ENCODE measurements at places on chromosomes 3 and 15.

GRCh38 chr15:70575231-70576226 is 187.8 kb downstream of the UACA start:
- no peak for DNase-seq

DNA sequence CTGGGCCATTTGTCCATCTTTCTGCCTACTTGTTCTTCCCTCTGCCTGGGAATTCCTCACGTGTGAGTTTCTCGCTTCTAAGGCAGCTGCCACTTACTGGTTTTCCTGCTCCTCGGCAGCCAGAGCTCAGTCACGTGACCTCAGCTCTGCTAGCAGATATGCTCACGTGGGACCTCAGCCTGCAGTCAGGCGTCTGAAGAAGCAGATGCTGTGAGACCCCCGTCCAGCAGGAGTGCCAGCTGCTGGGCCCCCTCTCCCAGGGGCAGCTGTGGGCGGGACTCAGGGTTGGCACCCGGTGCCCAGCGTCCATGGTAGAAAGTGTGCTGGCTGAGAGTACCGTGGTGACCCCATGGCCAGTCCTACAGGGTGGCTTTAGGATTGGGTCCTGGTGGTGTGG is 161.3 kb upstream of the TLE3 start:
- DNase-seq: no peak

GRCh38 chr3:56955492-56956111 is 104.9 kb upstream of the SPATA12 start:
- DNase-seq: no peak

- DNase-seq: no peak
Measured at GRCh38 chr15:74222240-74223119, 13.6 kb upstream of the CCDC33 start.

- no peak for DNase-seq
Measured at GRCh38 chr3:98328933-98329332, 24.7 kb upstream of the OR5K4 start.

DNA sequence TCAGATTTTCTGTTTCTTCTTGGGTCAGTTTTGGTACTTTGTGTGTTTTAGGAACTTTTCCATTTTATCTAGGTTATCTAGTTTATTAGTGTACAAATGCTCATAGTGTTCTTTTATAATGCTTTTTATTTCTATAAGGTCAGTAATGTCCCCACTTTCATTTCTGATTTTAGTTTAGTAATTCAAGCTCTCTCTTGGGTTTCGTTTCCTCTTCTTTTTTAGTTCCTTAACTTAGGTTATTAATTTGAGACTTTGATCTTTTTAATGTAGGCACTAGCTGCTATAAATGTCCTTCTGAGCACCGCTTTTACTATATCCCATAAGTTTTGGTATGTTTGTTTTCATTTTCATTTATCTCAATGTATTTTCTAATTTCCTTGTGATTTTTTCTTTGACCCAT is 27.0 kb upstream of the CD200R1L start:
- no peak for DNase-seq

- no peak for DNase-seq
Measured at GRCh38 chr15:78168608-78169007, 19.4 kb downstream of the IDH3A start.

GRCh38 chr3:115790759-115791158 is 167.4 kb downstream of the GAP43 start:
- DNase-seq: peak; percentile 76

DNA sequence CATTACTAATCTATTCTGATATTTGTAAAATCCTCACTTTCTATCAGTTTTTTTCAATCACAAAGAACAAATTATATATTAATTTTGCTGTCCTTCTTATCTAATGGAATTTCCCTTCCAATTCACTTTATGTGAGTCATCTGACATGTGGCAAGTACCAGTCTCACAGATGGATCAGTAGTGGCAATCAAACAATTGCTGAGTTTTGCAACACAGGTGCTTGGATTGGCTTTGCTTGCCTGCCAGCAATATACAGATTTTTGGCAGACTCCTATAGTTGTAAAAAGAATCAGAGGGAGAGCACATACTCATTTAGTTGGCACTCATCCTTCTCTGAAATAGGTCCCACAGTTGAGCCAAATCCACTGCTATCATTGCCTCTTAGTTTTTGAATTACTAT is 83.7 kb downstream of the BCHE start:
- DNase-seq: no peak

DNA sequence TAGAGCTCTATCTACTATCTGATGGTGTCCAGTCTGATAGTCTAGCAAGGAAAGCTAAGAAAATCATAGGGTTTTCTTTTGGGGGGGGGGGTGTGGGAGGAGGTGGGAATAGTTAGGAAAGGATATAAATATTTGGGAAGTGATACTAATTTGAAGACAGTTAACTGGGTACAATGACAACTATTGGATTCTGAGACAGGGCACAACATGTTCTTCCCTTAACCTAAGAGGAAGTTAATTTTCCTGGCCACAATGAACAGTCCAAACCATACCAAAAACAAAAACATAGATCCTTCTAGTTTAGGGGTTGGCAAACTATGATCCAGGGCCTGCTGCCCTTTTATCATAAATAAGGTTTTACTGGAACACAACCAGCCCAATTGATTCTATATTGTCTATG is 10.0 kb upstream of the HCLS1 start:
- DNase-seq: no peak

DNA sequence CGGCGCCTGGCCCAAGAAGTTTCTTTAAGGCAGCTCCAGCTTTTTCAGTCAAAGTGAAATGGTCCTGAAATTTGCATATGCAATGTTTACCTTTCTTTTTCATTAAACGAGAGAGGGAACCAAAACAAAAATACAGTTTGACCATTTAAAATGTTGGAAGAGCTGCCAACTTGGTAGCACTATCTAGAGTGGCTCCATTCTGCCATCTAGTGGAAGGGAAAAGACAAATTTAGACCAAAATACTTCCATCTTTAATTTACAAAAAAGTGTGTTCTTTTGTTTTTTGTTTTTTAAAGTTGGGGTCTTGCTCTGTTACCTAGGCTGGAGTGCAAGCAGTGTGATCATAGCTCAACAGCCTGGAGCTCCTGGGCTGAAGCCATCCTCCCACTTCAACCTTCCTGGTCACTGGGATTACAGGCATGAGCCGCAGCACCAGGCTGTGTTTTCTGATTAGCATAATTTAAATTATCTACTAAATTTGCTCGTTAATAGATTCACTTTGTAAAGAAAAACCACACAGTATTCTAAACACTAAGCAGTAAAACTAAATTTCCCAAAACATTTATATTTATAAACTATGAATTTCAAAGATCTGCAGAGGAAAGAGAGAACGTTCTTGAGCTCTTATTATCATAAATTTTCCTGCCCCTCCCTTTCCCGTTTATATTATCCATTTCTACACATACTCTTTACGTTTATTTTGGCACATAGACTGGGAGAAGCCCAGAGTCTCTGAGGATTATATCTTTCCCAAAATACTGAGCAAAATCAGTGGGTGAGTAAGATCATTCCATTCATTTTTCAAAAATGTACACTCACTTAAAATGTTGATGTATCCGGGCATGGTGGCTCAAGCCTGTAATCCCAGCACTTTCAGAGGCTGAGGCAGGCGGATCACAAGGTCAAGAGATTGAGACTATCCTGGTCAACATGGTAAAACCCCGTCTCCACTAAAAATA is 15.4 kb upstream of the RFC4 start:
- peak; percentile 49 for DNase-seq

- no peak for DNase-seq
Measured at GRCh38 chr3:133910422-133910821, 14.7 kb upstream of the RAB6B start.

DNA sequence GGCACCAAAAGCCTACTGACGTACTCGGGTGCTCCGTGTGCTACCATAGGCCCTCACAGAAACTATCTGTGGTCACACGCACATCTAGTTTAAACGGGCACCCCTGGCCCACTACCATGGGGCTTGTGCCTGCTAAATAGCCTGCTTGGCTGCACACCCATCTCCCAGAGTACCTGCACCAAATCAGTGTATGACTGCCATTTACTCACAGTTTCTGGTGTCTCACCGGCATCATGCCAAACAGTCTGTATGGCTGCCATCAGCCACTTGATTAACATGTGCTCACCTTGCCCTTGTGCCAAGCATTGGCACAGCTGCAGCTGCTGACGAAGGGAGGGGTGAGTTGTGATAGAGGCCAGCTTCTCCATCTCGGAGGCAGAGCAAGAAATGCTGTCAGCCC is 232.7 kb downstream of the IGSF11 start:
- DNase-seq: no peak

- no peak for DNase-seq
Measured at GRCh38 chr15:77819048-77819850, 186.5 kb upstream of the LINGO1 start.

DNA sequence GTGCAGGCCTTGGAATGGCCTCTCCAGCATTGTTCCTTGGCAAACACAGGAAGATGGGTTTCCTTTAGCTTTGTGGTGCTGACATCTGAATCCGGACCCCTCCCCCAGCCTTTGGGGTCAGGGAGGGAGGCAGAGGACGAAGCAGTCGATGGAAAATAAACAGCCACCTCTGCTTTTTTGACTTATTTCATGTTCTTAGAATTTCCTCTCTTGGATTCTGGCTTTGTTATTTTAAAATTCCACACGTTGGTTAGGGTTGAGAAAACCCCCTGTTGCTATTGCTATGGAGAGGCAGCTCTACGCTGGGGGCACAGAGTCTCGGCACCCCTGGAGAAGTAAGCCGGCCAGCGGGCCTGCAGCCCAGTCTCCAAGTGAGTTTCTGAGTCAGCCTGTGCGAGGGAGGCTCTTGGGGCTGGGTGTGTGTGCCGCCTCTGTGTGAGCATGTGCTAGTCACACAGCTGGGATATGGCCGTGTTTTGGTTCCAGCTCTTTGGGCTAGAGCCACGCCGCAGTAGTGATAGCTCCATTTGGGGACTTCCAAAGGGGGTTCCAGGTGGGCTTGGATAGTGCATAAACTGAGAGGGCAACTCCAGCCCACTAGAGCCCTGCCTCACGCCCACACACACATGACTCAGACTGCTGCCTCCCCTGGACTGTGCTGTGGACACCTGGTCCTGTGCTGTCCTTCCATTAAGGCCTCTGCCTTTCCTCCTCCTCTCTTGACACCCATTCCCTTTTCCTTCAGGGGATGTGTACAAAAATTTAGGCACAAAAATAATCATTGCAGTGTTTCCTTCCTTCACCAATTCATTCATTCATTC is 58.8 kb downstream of the AMOTL2 start:
- no peak for DNase-seq

- DNase-seq: no peak
Measured at GRCh38 chr3:13787533-13788132, 92.2 kb downstream of the WNT7A start.

DNA sequence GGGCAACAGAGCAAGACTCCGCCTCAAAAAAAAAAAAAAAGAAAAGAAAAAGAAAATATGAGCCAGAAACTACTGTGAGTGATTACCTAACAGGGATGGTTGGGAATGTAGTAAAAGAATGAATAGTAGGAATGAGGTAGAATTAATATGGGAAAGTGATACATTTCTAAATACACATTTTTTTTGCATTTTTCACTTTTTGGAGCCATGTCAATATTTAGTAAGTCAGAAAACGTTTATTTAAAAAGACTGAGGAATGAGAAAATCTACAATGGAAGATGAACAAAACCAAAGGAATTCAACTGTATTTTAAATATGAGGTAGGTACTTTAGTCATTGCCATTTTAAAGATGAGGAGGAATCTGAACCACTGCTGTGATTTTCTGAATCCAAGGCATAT is 817.2 kb upstream of the CADM2 start:
- DNase-seq: no peak

DNA sequence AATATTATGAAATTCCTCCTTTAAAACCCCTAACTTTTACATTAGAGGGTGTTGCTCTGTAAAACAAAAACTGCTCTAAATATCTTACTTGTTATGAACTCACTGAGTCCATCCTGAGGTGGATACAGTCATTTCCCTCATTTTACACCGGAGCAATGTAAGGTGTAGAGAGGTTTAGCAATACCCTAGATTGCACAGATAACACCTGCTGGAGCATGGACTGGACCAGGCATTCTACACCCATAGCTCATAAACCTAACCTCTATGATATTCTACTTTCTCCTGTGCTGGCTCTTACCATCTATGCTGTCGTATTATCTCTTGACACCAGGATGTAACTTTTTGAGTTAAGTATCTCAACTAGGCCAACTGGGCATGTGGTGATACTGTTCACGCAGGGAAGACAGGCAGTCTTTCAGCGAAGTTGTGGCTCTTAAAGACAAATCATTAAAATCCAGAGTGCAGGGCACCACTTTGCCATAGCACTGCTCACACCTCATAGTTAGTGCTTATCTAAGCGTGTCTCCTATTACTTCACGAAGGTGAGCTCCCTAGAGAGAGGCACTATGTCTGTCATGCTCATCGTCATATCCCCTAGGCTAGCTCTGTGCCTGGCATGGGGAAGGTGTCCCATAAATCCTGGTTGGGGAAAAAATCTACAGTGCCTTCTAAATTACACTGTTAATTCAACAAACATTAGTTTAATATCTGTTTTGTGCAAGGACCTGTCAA is 100.1 kb upstream of the SLC2A2 start:
- no peak for DNase-seq

DNA sequence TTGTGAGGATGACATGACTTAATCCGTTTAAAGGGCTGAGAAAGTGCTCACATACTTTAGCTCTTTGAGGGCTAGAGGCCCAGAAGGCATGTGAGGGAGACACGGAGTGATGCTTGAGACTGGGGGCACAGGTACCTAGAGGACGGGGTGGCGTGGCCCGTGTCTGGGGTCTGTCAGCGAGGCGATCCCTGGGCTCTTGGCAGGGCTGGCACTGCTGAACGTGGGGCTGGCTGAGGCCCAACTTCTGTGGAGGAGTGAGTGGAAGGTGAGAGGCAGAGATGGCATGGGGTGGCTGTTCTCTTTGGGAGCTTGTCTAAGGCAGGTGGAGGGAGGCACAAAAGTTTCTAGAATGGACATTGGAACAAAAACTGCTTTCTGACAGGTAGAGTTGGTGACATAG is 9.5 kb downstream of the SEMA4B start:
- no peak for DNase-seq

GRCh38 chr15:77897896-77898406 is 179.6 kb downstream of the TBC1D2B start:
- DNase-seq: no peak

- DNase-seq: no peak
Measured at GRCh38 chr3:94185753-94186152, 122.9 kb downstream of the NSUN3 start.

DNA sequence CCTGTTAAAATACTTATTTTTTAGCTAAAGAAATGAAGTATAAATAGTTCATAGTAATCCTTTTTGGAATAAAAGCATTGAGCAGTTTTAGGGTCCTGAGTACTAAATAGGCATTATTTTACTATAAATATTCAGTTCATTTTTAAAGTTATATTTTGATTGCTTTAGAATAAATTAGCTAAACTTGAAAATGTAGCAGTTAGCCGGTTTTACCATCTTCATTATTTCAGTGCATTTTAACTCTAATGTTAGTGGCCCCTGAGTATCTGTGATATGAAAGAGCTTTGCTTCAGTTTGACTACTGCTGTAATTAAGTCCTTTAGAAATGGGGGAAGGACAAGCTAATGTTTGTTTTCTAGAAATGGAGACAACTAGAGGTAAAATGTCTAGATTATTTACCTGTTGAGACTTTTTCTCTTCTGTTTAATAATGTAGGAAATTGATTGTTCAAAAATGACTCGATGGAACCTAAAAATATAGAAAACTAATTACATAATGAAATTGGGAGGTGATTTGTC is 3.6 kb downstream of the SMC4 start:
- peak; percentile 16 for DNase-seq

- no peak for DNase-seq
Measured at GRCh38 chr3:40451551-40451950, 5.6 kb upstream of the RPL14 start.
